ENCODE measurements at places on chromosomes 5 and 9.
A peak's percentile ranks its signal among the peaks of the same experiment; 100 is the strongest.

GRCh38 chr5:122144236-122144635, 14.9 kb downstream of the ZNF474 start:
- no peak for DNase-seq

DNA sequence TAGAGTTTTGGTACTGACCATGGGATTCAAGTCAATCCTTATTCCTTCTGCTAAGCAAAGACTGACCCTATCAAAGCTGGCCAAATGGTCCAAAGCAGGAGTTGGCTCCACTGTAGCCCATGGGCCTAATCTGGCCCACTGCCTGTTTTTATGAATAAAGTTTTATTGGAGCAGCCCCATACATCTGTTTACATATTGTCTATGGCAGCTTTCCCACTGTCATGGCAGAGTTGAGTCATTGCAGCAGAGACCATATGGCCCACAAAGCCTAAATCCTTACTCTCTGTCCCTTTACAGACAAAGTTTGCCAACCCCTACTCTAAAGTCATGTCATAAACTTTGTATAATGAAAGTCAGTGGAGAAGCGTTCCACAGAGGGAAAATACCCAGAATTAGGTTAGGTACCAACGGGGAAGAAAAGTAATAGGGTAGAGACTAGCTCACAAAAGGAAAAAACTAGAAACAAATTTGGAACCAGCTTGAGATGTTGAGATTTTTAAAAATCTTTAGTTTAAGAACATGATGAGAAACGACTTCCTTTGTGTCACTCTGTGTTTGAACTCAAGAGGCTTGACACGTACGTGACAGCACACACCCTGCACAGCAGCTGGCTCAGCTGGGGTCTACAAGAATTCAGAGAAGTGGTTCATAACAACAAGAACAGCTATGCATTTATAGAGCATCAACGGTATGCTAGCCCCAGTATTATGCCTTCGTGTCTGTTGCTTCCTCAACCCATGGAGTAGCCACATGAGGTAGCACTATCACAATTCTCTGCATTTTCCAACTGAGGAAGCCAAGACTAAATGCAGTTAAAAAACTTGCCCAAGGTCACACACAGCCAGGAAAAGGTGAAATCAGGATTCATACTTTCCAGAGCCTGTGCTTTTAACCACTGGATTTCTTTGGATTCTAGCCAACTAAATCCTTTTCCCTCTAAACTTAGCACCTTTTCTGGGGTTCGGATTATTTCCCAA, 198.9 kb upstream of the WWC1 start:
- DNase-seq, result no peak

DNA sequence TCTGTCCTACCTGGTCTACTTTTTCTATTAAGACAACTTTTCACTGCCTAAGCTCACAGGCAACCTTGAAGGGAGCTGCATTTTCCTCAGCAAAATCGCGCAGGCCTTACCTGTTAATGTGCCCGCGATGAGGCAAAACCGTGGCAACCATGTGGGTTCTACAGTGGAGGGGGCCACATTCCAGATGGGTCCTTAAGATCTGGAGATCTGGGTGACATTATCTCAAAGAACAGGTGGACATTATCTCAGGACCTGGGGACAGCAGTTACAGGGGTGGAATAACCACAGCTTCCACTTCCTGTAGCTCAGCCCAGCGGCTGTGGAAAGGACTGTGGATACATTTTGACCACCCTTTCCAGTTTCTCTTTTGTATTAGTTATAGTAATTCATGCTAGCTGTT, 112.8 kb upstream of the PTCH1 start:
- no peak for DNase-seq

GRCh38 chr5:56873056-56873455, 36.3 kb upstream of the SETD9 start:
- no peak for DNase-seq

- no peak for DNase-seq
Measured at GRCh38 chr9:94746541-94747370, 20.3 kb downstream of the AOPEP start.

- no peak for DNase-seq
Measured at GRCh38 chr9:91312717-91313325, 48.9 kb downstream of the AUH start.

DNA sequence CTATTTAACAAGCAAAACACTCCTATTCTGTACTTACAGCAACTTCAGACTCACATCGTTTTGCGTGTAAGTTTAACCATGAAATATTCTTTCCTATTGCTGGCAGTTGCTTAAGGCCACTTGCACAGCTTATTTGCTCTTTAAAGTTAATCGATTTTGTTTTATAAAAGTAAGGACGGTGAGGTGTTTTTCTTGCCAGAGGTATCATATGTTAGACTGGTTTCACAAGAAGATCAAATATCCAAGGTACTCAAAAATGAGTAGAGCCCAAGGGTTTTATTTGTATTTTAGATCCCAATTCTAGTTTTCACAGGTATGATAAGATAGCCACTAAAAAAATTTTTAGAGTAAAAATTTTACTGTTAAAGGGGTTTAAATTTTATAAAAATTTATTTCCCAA, 16.2 kb downstream of the CLINT1 start:
- no peak for DNase-seq

DNA sequence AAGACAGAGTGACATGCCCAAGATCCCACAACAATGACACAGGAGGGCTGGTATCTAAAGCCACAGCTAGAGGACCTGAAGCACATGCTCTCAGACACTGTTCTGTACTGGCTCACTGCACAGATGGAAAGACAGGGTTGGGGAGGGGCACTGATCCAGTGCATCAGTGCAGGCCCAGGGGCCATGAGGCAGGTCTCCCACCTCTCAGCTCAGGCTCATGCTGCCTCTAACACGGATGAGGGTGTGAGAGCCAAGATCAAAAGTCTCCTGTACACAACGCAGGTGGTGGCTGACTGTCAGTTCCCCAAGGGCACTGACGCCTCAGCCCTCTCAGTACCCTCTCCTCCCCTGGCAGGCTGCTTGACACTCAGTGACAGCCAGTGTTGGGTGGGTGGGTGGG, 10.9 kb downstream of the RAPGEF1 start:
- DNase-seq, result peak; percentile 57

DNA sequence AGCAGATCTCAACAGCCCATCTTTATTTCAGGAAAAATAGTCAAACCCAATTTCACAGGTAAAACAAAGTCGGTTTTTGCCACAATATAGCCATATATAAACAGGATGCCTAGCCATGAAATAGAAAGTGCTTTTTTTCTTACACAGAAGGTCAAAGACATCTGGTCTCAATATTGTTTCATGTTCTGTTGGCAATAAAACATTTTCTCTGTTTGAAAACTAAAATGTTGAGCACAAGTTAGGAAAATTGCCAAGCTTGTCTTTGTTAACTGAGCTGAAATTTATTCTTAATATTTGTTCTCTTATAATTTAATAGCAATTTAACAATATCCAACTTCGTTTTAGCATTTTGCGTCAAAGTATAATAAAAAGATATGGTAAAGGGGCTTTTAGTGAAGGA, 673.4 kb downstream of the DTWD2 start:
- no peak for DNase-seq

GRCh38 chr9:37989701-37990100, 79.3 kb downstream of the SHB start:
- DNase-seq, result no peak

DNA sequence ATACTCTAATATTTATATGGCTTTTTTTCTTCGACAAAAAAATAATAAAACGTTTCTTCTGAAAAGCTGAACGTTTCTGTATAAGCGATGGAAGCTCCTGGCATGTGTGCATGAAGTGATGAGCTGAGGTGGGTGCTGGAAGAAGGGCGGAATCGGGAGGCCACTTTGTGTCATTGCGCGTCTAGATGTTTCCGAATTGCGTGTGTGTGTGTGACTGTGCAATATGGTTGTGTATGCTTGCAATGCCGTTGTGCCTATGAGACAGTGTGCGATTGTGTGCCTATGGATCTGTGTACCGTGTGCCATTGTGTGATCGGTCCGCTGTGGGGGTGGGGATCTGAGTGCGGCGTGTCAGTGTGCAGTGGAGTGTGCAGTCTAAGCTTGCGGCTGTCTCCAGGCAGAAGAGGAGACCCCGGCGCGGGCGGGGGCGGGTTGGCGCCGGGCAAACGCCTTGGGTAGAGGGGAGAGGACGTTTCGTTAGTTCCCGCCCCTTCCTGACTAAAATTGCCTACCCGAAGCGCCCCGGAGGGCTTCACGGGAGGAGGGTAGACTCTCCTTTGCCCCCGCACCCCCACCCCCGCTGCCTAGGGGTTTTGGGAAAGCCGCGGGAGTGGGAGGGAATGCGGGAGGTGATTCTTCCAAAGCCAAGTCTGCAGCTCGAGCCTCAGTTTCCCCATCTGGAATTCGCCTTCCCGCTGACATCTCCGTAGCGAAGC, 24.2 kb downstream of the PCDHGC5 start:
- DNase-seq, result peak; percentile 8

- DNase-seq, result no peak
Measured at GRCh38 chr5:167678481-167678880, 613.0 kb upstream of the WWC1 start.

GRCh38 chr5:132826424-132827082, 3.9 kb downstream of the SHROOM1 start:
- DNase-seq, result no peak

GRCh38 chr9:18743971-18744370, 270.0 kb downstream of the ADAMTSL1 start:
- no peak for DNase-seq

GRCh38 chr9:3088219-3088618, 244.3 kb upstream of the PUM3 start:
- no peak for DNase-seq

DNA sequence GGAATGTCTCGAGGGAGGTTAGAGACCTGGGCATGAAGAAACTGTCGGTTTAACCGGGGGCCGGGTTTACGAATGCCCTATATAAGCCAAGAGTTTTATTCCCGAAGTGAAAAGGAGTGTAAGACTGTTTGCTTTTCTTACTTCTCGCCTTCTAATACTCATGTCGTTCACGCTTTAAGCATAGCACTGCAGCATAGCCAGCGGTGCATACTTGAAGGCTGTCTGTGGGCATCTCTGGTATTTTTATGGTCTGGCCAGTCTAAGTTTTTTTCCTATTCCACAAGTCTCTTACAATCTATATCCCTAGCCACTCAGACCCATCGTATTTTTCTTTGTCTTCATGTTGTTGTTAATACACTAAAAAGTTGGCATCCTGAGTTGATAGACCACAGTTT, 1.2 kb downstream of the UHRF2 start:
- no peak for DNase-seq

GRCh38 chr5:131541071-131541470, 94.0 kb downstream of the RAPGEF6 start:
- no peak for DNase-seq

GRCh38 chr9:77954013-77954665, 77.5 kb downstream of the GNAQ start:
- DNase-seq, result no peak

- no peak for DNase-seq
Measured at GRCh38 chr9:126838055-126838811, 22.2 kb upstream of the ZBTB34 start.

GRCh38 chr9:100105861-100106260, 6.8 kb downstream of the INVS start:
- DNase-seq, result no peak

DNA sequence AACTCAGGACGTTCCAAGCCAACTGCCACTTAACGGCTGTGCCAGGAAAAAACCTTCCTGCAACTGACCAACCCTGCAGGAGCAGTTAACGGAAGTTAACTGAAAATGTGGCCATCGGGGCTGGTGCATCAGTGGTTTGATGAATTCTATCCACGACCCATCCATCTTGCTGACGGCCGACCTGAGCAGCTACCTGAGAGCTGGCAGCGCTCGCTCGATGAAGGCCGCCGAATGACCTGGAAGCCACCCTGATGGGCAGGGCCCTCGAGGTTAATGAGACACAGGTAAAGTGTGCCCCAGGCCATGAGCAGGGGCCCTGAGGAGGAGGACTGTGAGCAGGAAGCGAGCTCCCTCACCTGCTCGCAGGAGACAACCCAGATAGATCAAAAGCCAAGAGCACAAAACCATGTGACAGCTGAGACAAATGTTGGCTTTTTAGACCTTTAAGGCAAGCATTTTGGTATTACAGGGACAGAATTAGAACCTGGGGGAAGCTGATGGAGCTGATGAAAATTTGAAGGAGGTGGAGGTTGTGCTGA, 35.3 kb upstream of the FLT4 start:
- no peak for DNase-seq

GRCh38 chr5:2524620-2525019, 226.9 kb downstream of the IRX2 start:
- DNase-seq, result no peak

- no peak for DNase-seq
Measured at GRCh38 chr5:157570531-157571200, 4.9 kb downstream of the ADAM19 start.

DNA sequence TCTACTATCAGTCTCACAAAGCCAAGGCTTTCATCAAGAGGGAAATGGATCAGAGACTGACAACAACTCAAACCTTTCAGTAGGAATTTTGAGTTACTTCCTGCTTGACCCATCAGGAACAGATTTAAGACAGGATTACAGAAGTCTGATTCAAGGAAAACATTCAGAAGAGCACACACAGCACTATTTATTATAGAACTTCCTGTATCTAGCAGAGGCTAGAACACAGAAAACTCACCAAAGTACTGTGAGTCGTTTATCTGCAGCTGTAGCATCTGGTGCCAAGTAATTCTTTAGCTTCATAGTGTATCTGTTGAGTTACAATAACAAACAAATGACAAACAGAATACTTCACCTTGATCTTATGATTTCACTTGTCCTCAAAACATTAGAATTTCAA, 13.8 kb downstream of the LEAP2 start:
- DNase-seq, result no peak

DNA sequence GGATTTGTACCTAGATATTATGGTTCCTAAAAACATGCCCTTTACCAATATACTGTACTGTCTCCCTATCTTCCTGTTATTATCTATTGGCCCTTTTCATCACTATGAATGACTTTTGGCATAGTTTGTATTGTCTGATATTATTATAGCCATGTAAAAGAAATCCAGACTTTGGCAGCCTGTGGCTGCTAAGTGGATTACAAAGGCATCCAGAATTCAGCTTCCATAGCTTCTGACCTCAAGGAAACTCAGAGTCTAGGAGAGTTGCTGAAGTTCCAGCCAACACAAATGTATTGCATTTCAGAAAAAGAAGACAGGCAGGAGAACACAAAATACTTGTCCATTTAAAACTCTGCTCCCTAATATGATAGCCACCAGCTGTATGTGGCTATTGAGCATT, 319.2 kb upstream of the MPDZ start:
- DNase-seq, result no peak

GRCh38 chr5:136677217-136677616, 311.9 kb upstream of the TRPC7 start:
- no peak for DNase-seq

GRCh38 chr5:91053741-91054025, 329.4 kb downstream of the ARRDC3 start:
- DNase-seq, result no peak

GRCh38 chr9:3793971-3794383, 268.2 kb upstream of the RFX3 start:
- DNase-seq, result no peak
